A549 treated with CORT108297 at 1 μM for 4 hours (cell line): ENCODE measurements at places on chromosomes 6 and 20. TPM values are rescaled to one million over a fixed set of nuclear protein-coding genes. Genes with fewer than 3 reads are reported as not detected.

Gene GSTA2
- total RNA-seq: 0.07 TPM in 1 of 5 replicates, not detected in the others

Gene TAGAP
- total RNA-seq: not detected in 5 replicates

Gene TMEM244
- total RNA-seq: not detected in 5 replicates

Gene CNR1
- 0.39 to 1.1 TPM (median 0.57 TPM) in 5 replicates for total RNA-seq

Gene GABRR2
- total RNA-seq: 0.05 to 0.13 TPM in 2 of 5 replicates, not detected in the others

Gene SMLR1
- total RNA-seq: not detected in 5 replicates

Gene CARMIL1
- total RNA-seq: 7.1 to 9.4 TPM (median 7.7 TPM) in 5 replicates

Gene YWHAB
- 188 to 218 TPM (median 193 TPM) in 5 replicates for total RNA-seq

Gene GSTA3
- total RNA-seq: not detected in 5 replicates

Gene SAMD5
- 0.60 to 0.84 TPM (median 0.79 TPM) in 5 replicates for total RNA-seq

Gene GRM4
- total RNA-seq: 0.07 to 0.15 TPM (median 0.09 TPM) in 5 replicates

Gene COL10A1
- 0.02 TPM in 1 of 5 replicates, not detected in the others for total RNA-seq

Gene COX4I2
- total RNA-seq: not detected in 5 replicates

Gene PAK5
- not detected in 5 replicates for total RNA-seq

Gene ZNF165
- 0.93 to 1.1 TPM (median 0.98 TPM) in 5 replicates for total RNA-seq

Gene SLC22A3
- 34.0 to 41.6 TPM (median 36.7 TPM) in 5 replicates for total RNA-seq

Gene RFX6
- 0.03 TPM in 1 of 5 replicates, not detected in the others for total RNA-seq

Gene NEURL2
- total RNA-seq: 0.82 to 1.8 TPM (median 1.5 TPM) in 5 replicates

Gene RRAGD
- total RNA-seq: 2.7 to 4.6 TPM (median 4.0 TPM) in 5 replicates
